ENCODE measurements at places on chromosomes 7 and 10.

- DNase-seq, result no peak
These were observed 813.3 kb upstream of the CELF2 start for GRCh38 chr10:10204415-10204814.

- no peak for DNase-seq
These were observed 54.8 kb downstream of the ASAH2B start for GRCh38 chr10:50794490-50794889.

GRCh38 chr10:48440771-48441170 is 134.3 kb downstream of the MAPK8 start:
- no peak for DNase-seq

- DNase-seq, result no peak
These were observed 734 bp downstream of the ABCB4 start for GRCh38 chr7:87474533-87475358.

- no peak for DNase-seq
These were observed 424.4 kb downstream of the TCERG1L start for GRCh38 chr10:130887170-130887569.

- DNase-seq, result no peak
These were observed 31.6 kb upstream of the C10orf67 start for GRCh38 chr10:23376229-23376655.

- DNase-seq, result peak; percentile 16
These were observed at the start of gene PDLIM1 for GRCh38 chr10:95290461-95291364. PDLIM1 (minus strand) TSS chr10:95291003; CDS start chr10:95290915, 88 bp downstream.

DNA sequence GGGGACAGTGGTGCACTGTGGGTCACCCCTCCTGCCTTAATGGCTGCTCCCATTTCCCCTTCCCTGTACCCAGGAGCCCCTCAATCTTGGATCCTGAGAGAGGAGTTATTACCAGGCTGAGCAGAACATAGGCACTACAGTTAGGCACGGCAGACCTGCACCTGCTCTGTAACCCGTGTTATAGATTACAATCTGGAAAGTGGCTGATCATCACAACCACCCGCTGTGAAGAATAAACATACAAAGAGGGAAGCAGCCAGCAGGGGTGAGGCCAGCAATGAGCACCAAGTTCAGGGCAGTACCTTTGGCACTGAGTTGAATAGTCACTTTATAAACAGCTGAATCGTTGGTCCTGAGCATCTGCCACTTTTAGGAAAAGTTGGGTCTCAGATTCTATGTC is 1.7 kb downstream of the CDHR1 start:
- DNase-seq, result no peak

- DNase-seq, result no peak
These were observed 243.8 kb downstream of the XPNPEP1 start for GRCh38 chr10:109679478-109679877.

GRCh38 chr7:75637854-75638593 is 100.7 kb downstream of the HIP1 start:
- no peak for DNase-seq

DNA sequence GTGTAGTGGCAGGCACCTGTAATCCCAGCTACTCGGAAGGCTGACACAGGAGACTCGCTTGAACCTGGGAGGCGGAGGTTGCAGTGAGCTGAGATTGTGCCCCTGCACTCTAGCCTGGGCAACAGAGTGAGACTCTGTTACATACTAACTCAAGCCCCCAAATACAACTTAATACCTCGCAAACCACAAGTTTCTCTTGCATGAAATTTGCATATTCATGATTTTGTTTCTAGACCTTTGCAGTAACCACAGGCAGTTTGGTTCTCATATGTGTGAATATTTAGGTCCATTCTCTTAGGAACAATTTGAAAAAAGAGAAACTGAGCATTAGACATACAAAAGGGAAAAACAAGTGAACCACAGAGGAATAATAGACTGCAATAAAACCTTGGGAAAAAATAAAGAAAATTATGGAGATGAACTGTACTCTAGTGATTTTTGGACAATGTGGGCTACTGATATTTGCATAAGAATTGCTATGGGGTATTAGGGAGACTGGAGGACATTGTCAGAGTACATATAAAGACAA is 77.0 kb downstream of the ZNF277 start:
- DNase-seq, result no peak

DNA sequence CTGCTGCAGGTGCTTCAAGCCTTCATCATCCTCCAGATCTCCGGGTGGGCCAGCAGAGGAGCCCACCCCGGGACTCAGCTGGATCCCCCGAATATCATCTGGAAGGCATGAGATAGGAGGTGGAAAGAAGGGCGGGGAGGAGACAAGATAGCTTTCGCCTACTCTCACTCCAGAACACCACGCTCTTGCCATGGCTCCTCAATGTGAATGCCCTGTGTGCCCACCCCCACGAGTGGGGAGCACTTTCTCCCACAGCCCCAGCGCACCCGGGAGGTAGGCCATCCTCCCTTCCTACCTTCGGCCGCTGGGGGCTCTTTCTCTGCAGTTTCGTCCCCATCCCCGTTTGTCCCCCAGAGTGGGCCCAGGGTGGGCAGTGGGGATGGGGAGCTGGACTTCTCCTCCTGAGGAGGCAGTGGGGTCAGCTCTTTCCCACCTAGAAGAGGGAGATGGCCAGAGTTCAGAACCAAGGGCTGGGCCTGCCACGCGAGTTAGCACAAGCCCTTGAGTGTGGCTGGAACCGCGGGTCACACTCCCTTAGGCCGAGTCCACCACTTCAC is 8.9 kb downstream of the GIGYF1 start:
- DNase-seq, result no peak

DNA sequence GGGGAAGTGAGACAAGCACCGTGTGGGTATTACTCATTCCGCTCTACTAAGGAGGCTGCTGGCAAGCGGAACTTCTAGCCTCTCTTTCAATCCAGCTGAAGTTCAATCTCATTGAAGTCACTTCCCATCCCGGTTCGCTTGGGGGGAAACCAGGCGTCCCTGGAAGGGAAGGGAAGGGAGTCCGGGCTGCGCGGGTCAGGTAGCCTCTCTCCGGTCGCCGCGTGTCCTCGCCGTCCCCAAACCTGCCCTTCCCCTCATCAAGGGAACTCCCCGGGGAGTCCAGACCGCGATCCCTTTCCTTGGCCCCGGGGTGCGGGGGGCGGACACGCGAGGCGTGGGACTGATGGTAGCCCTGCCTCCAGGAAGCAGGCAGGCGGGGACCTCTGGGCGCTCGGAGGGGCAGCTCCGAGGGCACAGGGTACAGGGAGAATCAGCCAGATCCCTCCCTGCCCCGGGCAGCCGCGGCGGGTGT is 598 bp upstream of the ZEB1 start:
- DNase-seq, result peak; percentile 26

- peak; percentile 78 for DNase-seq
These were observed 1.3 kb upstream of the NFKB2 start for GRCh38 chr10:102394079-102394800.

DNA sequence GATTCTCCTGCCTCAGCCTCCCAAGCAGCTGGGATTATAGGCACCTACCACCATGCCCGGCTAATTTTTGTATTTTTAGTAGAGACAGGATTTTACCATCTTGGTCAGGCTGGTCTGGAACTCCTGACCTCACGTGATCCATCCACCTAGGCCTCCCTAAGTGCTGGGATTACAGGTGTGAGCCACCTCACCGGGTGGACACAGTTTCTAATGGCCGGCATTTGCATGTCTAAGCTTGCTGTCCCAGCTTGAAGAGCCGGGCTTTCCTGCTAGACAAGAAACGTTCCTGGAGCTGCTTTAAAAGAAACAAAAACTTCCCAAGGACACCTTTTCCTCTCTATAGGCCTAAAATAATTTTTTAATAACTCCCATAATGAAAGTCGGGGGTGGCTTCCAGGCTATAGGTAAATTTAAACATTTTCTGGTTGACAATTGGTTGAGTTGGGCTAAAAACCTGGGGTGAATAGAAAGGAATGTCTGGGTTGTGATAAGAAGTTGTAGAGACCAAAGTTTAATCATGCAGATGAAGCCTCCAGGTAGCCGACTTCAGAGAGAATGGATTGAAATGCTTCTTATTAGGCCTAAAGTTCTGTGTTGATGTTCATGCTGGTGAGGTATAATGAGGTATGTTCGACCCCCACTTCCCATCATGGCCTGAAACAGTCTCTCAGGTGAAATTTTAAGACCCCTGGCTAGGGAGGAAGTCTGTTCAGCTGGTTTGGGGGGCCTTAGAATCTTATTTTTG is 8.8 kb downstream of the ACADSB start:
- no peak for DNase-seq

DNA sequence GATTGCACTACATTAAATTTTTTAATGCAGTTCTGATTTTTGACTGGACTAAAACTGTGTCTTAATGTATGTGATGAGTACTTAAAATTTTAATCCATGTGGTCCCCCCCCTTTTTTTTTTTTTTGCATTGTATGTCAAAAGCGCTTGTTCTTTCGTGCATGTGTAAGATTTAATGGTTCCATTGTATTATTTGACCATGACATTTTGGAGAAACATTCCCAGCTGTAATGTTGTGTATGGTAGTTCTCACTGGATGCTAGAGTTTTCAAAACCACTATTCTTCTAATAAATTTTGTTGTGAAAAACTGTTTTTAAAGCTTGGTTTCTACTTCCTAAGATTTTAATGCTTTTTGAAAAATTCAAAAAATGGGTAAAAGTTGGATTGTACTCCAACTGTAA is 132.0 kb downstream of the LCOR start:
- no peak for DNase-seq

DNA sequence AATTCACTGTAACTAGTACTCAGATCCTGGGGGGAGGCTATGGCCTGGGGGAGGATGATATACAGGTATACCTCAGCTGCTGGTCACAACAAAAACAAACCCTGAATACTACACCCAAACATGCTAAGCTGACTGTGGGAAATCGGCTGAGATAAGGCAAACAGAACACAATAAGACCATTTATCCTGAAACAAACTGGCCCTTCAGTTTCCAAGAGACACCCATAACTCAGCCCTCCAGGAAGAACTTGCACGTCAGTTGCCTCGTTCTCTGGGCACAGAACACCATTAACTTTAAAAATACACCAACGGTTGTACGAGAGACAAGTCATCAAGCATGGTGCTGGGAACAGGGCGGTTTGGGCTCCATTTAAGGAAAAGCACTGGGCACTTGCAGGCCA is 24.1 kb upstream of the KCNMA1 start:
- DNase-seq, result no peak

- DNase-seq, result no peak
These were observed 10.6 kb downstream of the SFMBT2 start for GRCh38 chr10:7400068-7400715.

GRCh38 chr7:50679218-50680007 is 103.3 kb downstream of the GRB10 start:
- no peak for DNase-seq

- no peak for DNase-seq
These were observed 714 bp upstream of the KCND2 start for GRCh38 chr7:120272261-120272660.

GRCh38 chr10:38007551-38007950 is 2.9 kb upstream of the ZNF33A start:
- no peak for DNase-seq

GRCh38 chr7:1993776-1994740 is 238.7 kb downstream of the MAD1L1 start:
- DNase-seq, result no peak

- DNase-seq, result no peak
These were observed 10.7 kb upstream of the SLIT1 start for GRCh38 chr10:97196223-97197029.

DNA sequence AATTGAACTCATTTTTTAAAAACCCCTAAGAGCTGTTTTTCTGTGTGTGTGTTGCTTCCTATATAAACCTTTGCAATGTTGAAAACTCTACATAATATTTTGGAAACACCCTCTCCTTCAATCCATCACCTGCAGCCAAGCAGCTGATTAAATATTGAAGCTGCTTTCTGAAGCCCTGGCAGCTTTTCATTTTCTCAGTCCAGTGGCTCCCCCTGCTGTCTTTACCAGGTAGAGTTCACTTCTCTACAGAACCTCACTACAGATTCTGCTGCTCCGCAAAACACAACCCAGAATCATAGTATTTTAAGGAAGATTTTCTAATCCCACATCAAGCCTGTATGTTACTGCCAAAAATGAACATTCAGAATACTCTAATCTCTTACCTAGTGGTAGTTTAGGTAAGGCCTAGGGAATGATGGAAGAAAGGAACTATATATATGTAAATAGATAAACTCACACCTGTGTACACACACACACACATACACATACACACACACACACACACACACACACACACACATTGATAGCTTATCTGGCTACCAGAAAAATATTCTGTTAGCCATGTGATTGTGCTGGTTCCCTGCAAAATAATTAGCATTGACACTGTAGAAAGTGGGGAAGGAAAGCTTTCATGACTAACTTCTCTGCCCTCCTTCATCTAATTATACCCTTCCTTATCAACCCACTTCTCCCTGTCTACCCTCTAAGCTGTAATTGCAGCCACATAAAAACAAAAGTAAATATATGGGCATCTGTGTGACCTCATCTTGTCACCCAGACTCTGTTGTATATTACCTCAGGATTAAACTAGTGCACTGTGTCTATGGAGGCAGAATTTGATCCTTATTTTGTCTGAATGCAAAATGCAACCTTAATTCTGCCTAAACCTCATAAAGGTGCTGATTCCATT is 229.5 kb upstream of the FZD1 start:
- no peak for DNase-seq

GRCh38 chr7:155951554-155952158 is 139.4 kb upstream of the SHH start:
- no peak for DNase-seq

- DNase-seq, result no peak
These were observed 32.7 kb upstream of the NPVF start for GRCh38 chr7:25260862-25261494.

- no peak for DNase-seq
These were observed 32.1 kb upstream of the CCSER2 start for GRCh38 chr10:84296091-84296981.

DNA sequence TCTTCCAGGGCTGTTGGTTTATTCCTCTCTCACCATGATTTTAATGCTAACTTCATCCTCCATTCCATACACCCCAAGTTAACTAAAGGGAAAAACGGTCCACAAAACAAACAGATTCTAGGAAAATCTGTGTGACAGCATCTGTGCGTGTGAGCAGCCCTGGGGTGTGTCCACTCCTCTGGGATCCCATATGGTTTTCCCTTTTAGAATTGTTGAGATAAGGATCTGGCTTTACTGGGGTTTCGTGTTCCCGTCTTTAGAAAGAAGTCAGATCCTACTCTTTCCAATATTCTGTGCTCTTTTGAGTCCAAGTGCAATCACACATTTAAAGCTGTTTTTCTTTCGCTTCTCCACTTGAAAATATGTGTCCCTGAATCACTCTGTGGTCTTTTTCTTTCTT is 257.1 kb downstream of the KLF6 start:
- DNase-seq, result no peak
